ENCODE measurements at places on chromosomes 11 and 22.
A peak's percentile ranks its signal among the peaks of the same experiment; 100 is the strongest.

GRCh38 chr22:31739795-31740201 lies 10.1 kb downstream of the PRR14L start:
- DNase-seq, result no peak

DNA sequence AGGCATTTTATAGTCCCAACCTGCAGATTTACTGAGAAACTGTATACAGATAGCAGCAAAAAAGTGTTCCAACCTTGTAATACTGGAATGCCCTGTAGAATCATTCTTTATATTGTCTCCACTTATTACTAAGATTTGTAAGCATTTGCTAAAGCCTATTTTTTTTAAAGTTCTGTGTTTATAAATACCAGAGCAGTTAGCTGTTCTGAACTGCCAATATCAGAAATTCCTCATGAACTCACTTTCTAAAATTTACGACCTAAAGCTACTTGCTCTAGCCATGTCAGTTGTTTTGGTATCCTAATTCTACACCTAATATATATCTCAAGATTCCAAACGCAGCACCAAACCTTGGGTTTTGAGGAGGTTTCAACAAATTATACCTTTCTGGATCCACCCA lies 103.2 kb downstream of the C11orf65 start:
- DNase-seq, result no peak

- DNase-seq, result no peak
Measured at GRCh38 chr22:35380013-35380412, 883 bp upstream of the HMOX1 start.

GRCh38 chr11:72497731-72498130 lies 63.4 kb upstream of the CLPB start:
- no peak for DNase-seq

- DNase-seq, result no peak
Measured at GRCh38 chr11:61024938-61025820, 53.7 kb downstream of the CD6 start.

GRCh38 chr11:64296236-64296635 lies 3.9 kb upstream of the CATSPERZ start:
- no peak for DNase-seq

GRCh38 chr11:33700063-33700501 lies 544 bp downstream of the C11orf91 start:
- no peak for DNase-seq

GRCh38 chr11:47850337-47850736 lies 2.2 kb upstream of the NUP160 start:
- DNase-seq, result no peak

GRCh38 chr11:11213117-11213516 lies 139.9 kb downstream of the CSNK2A3 start:
- DNase-seq, result no peak

GRCh38 chr22:49609207-49609876 lies 218.3 kb downstream of the BRD1 start:
- no peak for DNase-seq

DNA sequence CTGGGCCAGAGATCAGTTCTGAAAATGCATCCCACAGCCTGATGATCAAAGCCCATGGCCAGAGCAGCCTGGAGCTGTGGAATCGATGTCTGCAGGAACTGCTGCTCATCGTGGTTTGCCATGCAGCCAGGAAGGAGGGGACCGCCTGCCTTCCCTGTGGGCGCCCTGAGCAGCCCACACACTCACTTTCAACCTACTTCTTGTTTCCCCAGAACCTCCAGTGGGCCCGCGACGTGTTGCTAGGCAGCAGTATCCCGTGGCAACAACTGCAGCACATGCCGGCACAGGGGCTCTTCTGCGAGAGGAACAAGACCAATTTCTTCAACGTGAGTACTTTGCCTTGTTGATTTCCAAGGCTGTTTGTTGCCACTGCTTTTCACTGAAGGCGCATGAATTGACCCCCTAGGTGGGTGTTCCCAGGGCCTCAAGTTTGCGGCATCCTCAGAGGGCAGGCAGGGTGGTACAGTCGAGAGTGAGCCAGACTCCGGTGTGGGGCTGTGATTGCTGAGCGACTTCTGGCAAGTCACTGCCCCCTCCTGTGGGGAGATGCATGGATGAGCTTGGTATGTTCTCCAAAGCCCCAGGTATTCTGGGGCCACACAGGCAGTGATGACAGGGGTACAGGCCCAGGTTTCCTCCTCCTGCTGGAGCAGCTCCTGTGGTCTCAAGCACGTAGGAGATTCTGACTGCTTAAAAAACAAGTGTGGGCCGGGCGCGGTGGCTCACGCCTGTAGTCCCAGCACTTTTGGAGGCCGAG lies 47.0 kb upstream of the SUSD2 start:
- DNase-seq, result peak; percentile 69

DNA sequence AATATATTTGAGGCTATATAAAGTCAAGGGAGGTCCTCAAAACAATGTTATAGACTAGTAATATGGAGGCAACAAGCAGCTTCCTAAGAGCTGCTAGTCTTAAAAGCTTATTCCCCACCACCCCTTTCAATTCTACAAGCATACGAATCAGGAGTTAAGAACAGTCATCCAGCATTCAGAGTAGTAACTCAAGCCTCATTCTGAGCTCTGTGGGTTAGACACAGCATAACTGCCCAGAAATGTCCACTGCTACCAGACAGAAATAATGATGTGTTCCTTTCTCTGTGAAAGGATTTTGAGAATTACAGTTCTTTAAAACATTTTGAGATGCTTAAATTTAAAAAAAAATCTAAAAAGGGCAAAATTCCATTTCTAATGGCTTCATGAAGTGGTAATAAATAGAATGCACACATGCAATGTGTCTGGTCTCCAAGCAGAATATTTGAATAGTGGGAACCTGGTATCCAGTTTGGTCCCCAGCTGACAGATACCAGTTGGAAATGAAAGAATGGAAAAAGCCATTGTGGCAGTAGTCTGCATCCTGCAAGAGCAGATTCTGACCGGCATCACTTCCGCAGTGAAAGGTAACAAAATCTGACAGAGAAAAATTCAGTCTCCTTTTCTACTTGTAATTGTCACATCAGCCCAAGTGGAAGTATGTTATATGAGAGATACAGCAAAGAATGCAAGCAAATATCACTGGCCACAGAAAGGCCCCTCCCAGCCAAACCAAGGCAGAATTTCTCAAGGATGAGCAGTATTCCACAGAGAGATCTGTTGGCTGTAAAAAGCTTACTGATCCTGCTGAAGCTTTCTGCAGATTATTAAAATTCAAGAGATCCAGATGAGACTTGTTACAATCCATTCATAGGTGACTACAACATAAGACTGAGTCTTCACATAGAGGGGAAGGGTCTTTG lies 310.8 kb upstream of the PITPNB start:
- no peak for DNase-seq

DNA sequence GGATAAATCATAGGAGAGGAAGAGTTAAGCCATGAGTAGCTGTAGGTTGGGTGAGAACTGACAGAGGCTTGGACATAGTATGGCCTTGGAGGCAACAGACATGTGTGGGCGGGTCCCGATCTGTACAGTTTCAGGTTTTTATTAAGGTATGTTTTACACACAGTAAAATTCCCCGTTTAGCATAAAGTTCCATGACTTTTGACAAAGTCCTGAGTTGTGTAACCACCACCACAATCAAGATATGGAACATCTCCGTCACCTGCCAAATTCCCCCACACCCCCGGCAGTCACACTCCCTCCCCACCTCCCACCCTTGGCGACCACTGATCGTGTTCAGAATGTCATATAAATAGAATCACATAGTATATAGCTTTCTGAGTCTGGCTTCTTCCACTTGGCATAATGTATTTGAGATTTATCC lies 68.1 kb downstream of the GRIK4 start:
- no peak for DNase-seq

Measured in stimulated activated CD8-positive, alpha-beta memory T cell treated with anti-CD3 and anti-CD28 coated beads, Interleukin-12 subunit alpha, Interleukin-12 subunit beta, amount 100 ng/mL, for 4 hours (primary cell).